ENCODE measurements at places on chromosomes 7 and 10.
A peak's percentile ranks its signal among the peaks of the same experiment; 100 is the strongest.

DNA sequence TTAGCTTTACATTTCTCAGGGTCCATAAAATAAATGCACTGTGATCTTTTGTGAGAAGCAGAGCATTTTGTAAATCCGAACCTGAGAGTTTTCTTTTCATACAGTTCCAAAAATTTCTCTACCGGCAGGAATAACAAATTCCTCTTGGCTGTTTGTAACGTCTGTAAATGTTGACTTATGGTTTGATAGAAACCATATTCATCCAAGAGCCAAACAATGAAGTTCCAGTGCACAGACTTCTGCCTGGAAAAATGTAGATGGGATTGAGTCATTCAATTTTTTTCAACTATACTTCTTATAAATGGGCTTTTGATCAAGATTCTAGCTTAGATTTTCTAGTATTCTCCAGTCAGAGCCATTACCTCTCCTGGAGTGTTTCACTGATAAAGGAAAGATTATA, 530.6 kb downstream of the TFEC start:
- no peak for DNase-seq

DNA sequence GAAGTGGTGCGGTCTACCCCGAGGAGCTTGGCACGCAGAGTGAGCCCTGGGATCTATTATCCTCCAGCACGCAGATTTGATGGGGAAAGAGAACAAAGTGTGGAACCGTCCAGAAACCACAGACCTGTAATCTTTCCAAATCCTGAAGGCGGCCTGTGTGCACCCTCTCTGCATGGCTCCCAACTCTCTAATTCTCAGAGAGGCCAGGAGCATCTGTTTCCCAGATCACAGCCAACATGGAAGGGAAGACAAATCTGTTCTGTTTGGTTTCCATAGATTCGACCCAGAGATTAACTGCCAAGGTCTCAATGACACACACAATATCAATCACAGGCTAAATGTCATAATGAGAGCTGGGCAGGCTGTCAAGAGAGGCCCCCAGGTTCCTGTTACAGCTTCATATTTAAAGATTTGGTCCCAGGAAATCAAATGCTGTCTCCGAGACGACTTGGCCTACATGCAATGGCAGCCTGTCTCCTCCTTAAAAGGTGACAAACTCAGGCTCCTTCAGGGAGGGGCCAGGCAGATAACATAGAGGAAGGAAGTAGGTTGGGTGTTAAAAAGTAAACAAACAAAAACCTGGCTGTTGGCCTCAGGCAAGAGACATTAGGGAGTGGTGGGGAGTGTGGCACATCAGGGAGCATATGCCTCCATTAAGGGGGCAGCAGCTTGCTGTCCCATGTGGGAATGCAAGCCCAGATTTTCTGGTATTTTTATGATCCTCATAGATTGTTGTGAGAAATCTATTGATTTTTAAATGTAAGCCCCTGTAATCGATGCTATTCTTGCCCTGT, 48.8 kb upstream of the SAMD8 start:
- DNase-seq: no peak

DNA sequence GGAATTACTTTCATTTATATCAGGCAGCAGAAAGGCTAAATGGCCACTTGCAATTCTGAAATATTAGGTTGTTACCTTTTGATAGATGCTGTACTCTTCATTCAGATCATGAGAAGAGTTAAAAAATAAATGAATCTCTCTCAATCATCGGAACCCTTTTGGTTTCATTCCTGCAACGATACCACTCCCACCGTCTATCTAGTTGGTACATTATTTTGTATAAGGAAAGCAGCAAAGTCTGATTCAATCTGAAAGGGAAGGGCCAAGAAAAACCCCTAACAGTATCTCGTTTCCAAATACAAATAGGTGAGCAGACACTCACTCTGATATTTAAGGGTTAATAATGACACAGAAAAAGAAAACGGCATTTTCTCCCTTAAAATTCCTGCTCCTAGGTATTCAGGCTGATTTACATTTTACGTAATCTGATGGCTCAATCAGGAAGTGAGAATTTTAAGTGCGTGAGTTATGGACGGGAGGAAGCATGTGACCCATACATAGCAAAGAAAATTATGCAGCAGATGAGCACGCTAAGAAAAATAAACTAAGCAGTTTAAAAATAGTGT, 209.4 kb upstream of the KLF14 start:
- DNase-seq: peak; percentile 80

GRCh38 chr7:104983076-104983577, 30.9 kb upstream of the KMT2E start:
- no peak for DNase-seq

DNA sequence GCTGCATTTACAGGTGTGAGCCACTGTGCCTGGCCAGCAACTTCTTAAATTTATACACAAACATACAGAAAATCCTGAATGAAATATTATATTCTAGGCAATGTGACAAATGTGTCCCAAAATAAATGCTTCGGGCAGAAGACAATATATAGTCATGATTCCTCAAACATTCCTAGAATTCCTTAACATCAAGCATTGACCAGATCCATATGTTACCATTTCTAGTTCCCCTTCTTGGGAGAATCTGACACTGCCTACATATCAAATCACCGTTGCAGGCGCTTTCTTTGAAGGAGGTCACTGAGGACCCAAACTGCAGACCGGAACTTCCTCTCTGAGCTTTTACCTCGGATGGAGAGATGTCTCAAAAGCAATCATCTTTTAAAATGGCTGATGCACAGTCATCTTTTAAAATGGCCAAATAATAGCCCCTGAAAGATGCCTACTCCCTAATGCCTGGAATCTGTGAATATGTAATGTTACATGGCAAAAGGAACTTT, 323.5 kb downstream of the PHF14 start:
- DNase-seq: no peak

GRCh38 chr10:129929343-129930292, 34.5 kb downstream of the EBF3 start:
- DNase-seq: no peak

DNA sequence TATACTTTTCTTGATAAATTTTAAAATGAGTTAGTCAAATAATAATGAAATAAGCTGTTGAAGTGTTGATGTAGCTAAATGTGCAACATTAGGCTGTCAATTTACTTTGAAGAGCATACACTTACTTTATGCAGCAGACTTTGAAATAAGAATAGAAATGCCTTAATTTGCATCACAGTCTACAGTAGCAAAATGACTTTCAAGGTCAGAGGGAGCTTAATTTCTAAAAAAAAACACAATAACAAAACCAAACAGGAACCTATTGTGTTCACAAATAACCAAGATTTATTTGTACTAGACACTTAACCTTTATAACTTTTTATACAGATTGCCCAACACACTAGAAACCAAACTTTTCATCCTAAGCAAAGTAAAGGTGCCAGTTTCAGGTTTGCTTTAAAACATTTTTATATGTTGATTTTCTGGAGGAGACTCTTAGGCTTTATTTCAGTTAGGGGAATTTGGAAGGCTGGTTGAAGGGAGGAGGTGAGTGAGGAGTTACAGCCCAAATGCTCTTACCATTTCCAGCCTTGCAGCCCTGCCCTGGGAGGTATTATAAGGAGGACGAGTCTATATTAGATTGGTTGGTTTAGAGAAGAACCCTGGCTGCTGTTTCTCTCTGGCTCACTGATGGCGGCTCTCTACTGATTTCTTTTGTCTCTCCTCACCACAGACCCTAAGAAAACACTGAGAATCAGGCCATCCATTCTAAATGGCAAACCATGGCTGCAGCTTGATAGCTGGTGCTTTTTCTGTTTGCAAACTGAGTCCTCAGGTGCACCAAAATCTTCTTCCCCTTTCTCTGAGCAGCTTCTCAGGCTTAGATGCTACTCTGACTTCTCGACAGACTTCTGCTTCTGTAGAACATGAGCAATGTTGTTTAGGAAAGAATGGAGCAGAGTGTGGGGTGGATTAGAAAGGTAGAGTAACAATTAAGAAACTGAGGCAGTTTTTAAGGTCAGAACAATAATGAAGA, 55.2 kb upstream of the RPA3 start:
- DNase-seq: no peak

- DNase-seq: peak; percentile 56
These were observed 608 bp downstream of the ACHE start for GRCh38 chr7:100894860-100895700.

GRCh38 chr7:154744256-154744860, 258.6 kb downstream of the PAXIP1 start:
- DNase-seq: peak; percentile 46

GRCh38 chr10:103814626-103815370, 40.6 kb downstream of the SH3PXD2A start:
- DNase-seq: no peak

DNA sequence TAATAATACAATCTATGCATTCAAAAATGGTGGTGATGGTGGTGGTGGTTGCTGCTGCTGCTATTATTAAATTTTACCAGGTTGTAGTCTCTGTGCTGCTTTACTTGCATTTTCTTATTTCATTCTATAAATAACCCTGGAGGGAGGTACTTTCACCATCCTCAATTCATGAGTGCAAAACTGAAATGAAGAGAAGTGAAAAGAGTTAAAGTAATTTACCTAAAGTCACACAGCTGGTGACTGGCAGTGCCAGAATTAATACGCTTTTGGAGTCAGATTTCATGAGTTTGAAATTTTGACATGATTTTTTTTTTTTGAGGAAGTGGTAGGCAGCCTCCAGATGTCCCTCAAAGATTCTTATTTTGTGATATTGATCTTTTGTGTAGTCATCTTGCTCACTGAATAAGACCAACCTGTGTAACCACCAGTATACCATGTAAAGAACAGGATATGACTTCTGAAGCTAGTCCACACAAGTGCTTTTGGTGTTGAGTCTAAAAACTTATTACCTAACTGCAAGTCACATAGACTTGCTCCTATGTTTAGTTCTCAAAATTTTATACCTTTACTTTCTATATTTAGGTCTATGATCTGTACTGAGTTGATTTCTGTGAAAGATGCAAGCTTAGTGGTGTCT, 218.8 kb downstream of the ZWINT start:
- no peak for DNase-seq

GRCh38 chr7:12625836-12626235, 55.3 kb downstream of the SCIN start:
- DNase-seq: no peak

DNA sequence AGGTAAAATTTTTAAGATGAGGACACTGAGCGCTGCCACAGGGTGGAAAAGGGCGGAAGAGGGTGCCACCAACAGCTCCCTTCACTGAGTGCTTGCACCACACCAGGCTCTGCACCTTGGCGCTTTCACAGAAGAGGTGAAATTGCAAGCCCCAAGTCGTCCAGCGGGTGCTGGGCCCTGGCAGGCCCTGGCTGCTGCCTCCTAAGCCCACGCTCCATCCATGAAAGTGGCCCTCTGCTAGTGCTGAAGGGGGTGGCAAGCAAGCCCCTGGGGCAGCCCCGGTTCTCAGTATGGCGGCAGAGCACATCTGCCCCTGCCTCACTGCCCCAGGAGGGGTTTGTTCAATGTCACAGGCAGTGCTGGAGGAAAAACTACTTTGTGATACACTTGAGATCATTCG, 95.1 kb downstream of the SLIT1 start:
- DNase-seq: no peak

- no peak for DNase-seq
These were observed 171.5 kb downstream of the DIP2C start for GRCh38 chr10:517872-518475.

- no peak for DNase-seq
These were observed 154.7 kb upstream of the TMEM106B start for GRCh38 chr7:12056381-12056780.

Data from ACHN (cell line).